ENCODE measurements at places on chromosomes 1 and 21.
A peak's percentile ranks its signal among the peaks of the same experiment; 100 is the strongest.

DNA sequence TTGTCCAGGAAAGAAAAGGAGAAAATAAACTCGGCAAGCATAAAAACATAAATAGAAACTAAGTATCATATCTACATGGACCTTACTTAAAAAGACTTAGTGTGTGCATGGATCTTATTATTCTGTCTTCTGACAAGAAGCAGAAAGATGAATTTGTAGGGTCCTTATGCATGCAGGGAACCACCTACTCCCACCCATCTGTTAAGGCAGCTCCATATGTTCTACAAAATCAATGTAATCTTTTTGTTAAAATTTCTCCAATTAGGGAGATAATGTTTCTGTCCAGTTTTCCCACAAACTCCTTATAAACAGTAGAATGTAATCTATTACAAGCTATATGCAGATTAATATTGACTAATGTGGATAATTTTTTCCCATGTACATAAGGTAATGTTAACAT is 13.9 kb upstream of the PTPN14 start:
- no peak for DNase-seq

DNA sequence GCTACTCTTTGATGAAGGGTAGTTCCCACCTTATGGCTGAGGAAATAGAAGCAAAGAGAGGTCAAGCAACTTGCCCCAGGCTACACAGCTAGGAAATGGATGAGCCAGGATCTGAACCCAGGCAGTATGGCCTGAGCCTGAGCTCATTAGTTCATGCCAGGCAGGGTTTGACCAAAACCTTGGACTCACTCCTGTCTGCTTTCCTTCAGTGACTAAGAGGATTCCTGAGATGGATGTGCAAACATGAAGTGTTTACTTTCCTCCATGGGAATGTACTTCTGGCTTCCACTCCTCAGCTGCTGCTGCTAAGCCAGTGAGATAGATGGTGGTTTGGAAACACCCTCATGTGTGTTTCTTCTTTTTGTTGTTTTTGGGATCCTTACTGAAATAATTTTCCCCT is 35.1 kb upstream of the ERRFI1 start:
- DNase-seq: no peak

GRCh38 chr21:46551636-46552241 is 53.1 kb downstream of the S100B start:
- DNase-seq: no peak

DNA sequence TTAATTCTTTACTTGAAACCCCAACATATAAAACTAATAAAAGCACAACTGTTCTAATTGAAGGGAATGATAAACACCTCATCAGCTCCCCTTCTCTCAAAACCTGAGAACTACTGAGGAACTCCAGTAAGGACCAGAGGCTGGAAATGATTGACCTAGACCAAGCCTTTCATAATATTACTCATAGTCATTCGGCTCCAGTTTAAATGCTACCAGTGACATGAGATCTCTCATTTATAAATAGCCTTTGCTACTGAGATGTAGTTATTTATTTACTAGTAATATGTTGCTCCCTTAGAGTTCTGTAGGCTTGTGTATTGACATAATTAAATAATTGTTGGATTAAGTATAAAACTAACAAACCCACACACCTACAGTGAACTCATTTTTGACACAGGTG is 209.8 kb upstream of the PRMT6 start:
- no peak for DNase-seq

- DNase-seq: no peak
Observed at GRCh38 chr1:3393024-3393986, 61.2 kb upstream of the ARHGEF16 start.

GRCh38 chr1:186978596-186979556 is 150.1 kb downstream of the PLA2G4A start:
- DNase-seq: peak; percentile 20

- no peak for DNase-seq
Observed at GRCh38 chr21:38842079-38842478, 36.4 kb downstream of the ETS2 start.

GRCh38 chr1:10796029-10796944 is at the start of gene CASZ1:
Gene CASZ1, minus strand, starts transcription at chr1:10796646. Its CDS starts 102,757 bp downstream, at chr1:10693889.
- DNase-seq: no peak

DNA sequence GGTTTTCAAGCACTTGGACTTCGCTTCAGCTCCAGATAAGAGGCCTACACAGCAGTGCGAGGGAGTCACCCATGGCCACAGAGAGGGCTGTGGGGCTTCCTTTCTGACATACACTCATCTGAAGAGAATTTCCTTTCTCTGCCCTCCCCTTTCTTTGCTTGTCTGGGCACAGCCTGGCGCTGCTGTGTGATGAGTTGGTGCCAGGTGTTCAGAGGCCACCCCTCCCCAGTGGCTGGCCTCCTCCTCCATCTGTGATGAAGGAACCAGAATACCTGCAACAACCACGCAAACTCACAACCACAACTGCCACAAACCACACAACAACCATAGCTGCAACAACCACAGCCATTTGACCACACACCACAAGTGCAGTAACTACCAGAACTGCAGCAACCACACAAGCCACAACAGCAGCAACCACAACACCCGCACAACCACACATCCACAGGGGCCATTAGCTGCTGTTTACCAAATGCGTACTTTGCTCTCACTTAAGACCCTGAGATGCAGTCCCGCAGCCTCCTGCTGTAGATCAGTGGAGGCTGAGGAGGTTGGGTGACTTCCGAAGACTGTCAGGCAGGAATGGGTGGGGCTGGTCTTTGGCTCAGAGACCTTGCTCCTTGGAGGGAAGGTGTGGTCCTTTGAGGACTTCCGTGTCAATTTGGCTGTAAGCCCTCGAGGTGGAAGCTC is 71.1 kb downstream of the IER5 start:
- no peak for DNase-seq

GRCh38 chr1:24970399-24970753 is 40.3 kb upstream of the RUNX3 start:
- DNase-seq: no peak

DNA sequence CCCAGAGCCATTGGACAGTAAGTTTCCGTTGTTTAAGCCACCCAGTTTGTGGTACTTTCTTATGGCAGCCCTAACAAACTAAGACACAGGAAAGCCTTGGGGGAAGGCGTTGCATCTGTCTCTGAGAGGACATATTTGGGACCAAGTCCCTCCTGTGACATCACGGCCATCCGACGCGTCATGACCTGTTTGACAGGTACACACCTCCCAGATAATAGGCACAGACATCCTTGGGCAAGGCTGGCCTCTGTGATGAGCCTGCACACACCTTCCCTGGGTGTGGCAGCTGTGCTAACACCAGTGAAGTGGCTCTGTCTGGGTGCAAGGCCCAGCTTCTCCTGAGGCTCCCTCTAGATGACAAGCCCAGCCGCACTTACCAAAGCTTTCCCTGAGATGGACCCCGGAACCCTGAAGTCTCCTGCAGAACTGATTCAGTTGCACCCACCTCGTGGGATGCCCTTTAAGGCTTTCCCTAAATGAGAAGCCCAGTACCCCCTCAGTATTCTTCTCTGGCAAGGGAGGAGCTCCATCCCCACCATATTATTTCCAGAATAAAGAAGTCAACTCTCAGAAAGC is 136.5 kb downstream of the ZSCAN20 start:
- no peak for DNase-seq

- DNase-seq: peak; percentile 78
Observed at GRCh38 chr1:212630158-212630900, 21.8 kb downstream of the ATF3 start.

DNA sequence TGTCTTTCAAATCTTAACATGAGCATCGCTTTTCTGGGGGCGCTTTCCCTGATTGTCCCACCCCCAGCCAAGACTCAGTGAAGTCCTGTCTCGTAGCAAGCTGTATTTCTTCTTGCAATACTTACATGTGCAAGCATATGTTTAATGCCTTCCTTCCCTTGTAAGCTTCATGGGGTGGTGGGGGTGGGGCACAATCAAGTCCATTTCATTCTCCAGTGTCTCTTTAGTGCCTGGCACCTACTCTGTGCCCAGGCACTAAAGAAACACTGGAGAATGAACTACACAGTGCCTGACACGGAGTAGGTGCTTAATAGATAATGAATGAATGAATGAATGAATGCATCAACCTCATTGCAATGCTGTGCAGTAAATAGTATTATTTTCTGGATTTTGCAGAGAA is 143.1 kb downstream of the PLPP3 start:
- DNase-seq: no peak

- DNase-seq: no peak
Observed at GRCh38 chr1:116087628-116088027, 23.6 kb upstream of the MAB21L3 start.

DNA sequence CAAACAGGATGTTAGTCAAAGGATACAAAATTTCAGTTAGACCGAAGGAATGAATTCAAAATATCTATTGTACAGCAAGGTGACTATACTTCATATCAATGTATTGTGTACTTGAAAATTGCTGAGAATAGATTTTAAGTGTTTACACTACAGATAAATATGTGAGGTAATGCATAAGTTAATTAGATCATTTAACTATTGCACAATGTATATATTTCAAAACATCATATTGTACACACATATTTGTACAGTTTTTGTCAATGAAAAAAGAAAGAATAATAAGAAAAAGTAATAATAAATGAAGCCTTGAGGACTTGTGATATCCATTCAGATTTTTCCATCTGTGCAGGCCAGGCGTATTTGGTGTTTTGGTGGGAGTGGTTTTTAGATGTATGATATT is 367.4 kb upstream of the SNX7 start:
- no peak for DNase-seq

DNA sequence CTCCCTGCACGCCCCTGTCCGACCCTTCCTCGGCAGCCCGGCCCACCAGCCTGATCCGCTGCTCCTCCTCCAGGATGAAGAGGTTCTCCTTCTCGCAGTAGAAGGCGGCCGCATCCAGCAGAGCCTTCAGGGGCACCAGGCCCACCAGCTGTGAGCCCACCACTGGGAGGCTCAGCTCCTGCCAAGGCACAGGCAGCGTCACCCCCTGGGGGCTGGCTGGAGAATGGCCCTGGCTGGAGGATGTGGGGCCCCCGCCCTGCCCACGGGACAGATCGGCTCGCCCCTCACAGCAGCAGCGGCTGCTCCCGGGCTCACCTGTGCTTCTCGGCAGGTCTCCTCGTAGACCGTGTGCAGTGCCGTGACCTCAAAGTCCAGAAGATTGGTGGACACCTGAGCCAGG is 5.3 kb downstream of the FTCD start:
- no peak for DNase-seq

GRCh38 chr1:94045465-94046056 is 75.4 kb downstream of the ABCA4 start:
- no peak for DNase-seq

DNA sequence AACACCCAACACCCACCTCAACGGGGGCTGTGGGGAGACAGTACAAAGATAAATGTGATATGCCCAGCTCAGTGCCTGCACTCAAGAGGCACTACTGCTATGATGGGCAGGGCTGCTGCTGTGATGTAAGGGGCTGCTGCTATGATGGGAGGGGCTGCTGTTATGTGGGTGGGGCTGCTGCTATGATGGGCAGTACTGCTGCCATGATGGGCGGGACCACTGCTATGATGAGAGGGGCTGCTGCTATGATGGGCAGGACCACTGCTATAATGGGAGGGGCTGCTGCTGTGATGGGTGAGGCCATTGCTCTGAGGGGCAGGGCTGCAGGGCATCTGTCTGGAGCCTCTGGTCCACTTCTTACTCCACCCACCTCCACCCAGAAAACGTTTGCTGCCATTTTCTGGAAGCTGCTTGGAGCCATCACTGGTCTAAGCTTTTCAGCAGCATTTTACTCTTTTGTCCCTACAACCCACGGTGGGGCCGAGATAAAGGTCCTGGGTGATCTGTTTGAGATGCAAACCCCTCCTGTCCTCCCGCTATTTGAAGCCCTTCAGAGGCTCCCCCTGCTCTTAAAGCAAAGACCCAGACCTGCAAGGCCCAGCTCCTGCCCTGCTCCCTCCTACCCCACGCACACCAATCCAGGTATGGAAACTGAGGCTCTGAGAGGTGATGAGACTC is 656.9 kb downstream of the PTPRU start:
- no peak for DNase-seq

GRCh38 chr1:214445199-214445598 is 106.2 kb downstream of the PTPN14 start:
- DNase-seq: no peak

GRCh38 chr1:14615549-14616218 is 17.2 kb downstream of the KAZN start:
- no peak for DNase-seq

DNA sequence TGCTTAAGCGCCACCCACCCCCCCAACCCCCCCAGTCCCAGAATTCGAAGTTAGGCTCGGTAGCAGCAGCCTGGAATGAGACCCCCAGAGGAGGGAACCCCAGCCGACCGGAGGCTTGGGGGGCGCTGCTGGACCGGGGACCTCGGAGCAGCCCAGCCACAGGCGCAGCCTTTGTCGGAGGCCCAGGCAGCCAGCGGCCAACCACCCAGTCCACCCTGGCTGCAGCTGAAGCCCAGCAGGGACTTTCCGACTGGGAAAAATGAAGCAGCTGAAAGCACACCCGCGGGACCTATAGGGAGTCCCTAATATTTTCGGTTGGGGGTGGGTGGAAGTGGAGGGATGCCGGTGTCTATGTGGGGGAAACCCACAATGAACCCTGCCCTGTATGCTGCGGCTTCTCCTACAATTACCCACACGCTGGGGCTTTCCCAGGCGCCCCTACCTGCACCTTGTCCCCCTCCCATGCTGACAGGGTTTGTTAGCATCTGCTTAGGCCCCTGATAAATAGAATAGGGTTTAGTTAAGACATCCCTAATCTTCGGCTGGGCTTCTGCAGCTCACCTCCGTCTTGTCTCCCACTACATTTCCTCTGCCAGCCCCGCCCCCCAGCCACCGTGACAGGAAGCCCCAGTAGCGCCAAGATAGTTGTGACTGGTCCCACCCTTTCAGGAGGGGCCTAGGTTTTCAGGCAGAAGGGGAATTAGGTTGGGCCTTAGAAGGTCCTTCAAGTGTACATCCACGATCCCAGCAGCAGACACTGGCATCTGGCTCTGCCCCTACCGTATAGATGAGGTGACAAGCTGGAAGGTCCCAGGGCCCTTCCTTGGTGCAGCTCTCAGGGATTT is 838 bp downstream of the CCDC28B start:
- no peak for DNase-seq

DNA sequence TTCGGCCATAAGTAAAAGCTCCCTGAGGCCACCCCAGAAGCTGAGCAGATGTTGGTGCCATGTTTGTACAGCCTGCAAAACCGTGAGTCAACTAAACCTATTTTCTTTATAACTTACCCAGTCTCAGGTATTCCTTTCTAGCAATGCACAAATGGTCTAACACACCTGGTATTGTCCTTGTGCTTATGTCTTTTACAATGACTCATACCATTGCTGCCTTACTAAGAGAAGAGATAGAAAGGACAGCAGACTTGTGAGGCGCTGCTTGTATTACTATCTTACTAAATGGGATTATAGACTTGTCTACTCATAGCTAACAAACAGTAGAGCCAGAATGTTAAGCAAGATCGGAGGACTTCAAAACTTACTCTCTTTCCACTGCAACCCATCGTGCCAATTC is 18.5 kb upstream of the CYYR1 start:
- DNase-seq: no peak

GRCh38 chr1:92599184-92599583 is 112.5 kb upstream of the GFI1 start:
- no peak for DNase-seq

- DNase-seq: no peak
Observed at GRCh38 chr1:209516771-209517680, 66.5 kb upstream of the CAMK1G start.

- no peak for DNase-seq
Observed at GRCh38 chr1:99527078-99527477, 118.8 kb upstream of the PALMD start.

Measured in SIG-M5 (cell line).